Forelimb muscle (tissue), 1 donor: ENCODE measurements at places on chromosomes 4 and X.

DNA sequence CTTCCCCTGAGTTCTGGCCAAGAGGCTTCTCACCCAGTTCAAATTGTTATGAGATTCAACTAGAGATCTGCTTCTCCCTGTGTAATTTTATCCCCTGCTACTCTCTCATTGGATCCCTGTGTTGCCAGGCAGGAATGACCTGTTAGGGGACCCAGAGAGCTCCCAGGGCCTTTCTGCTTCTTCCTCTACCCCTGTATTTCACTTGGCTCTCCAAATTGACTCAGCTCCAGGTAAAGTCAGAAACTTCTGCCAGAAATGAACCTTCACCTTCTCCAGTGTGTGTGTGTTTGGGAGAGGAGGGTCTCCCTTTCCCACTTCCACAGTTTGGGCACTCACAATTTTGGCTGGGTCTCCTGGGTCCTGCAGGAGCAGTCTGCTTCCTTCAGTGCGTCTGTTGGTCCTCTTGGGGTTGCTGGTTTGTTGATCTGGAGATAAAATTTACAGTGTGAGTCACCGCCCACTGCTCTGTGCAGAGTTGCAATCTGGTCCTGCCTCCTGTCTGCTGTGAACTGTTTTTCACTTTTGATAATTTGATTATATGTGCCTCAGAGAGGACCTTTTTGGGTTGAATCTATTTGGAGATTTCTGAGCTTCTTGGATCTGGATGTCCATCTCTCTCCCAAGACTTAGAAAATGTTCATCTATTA lies 112.4 kb upstream of the EDA2R start:
- no peak for DNase-seq

GRCh38 chrX:2283111-2283859 lies 217.5 kb downstream of the DHRSX start:
- no peak for DNase-seq

DNA sequence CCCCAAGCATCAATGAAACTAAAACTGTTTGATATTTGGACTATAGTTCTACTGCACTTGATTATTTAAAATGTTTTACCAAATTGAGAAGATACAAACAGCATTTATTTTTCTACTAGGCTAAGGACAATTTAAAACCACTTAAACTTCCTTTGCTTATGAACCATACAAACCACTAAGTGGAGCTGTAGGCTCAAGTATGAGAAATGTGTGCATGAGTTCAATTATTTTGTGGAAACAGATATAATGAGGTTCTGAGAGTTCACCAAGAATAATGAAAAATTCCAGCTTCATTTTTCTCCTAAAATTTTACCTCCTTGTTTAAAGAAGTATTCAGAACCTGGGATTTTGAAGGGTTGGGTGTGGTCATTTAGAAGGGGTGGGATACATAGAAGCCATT lies 63.1 kb downstream of the SERPINA7 start:
- DNase-seq = peak; percentile 2

DNA sequence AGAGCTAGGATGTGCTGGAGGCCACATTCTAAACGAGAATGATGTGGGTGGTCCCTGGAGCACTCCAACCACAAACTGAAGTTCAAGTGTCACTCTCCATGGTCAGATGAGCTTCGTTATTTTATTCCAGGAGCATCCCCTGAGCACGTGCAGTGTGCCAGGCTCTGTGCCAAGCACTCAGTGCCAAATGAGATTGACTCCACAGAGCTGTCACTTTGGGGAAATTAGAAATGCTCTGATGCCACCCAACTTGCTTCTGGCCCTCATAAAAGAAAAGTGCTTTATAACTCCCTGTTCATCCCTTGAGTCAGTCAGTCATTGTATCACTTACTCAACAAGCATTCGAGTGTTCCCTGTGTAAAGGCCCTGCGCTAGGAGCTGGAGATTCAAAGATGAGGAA lies 91.2 kb downstream of the RTL5 start:
- no peak for DNase-seq

DNA sequence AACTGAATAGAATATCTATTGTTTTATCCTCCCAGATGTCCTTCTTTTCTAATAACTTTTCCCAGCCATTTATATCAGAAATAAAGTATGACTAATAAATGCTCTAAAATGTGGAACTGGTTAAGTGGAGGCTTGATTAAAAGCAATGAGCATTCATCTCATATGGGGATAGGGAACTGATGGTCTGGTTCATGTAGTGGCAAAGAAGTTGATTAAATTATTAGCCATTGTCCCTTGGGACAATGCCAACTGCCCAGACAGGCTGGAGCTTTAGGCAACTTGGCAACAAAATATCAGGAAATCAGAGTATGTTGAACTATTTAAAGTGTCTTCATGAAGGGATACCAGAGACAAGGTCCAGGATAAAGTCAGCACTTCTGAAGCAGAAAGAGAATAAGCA lies 24.2 kb downstream of the TRO start:
- DNase-seq = no peak

DNA sequence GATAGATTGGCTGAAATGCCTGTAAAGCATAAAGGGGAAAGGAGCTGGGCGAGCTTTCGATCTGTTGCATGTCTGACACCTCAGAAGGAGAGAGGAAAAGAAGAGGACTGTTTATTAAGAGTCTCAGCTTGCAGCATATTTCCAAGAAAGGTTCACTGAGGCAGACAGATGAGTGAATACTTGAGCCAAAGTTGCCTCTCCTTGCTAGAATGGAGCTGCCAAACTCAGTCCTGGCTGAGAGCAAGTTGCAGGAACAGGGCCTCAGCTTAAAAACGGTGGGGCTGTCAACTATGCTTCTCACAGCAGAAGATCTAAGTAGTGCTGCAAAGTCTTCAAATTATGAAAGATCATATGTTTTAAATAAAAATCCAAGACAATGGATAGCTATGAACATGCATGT lies 707.5 kb downstream of the PCDH7 start:
- no peak for DNase-seq

GRCh38 chr4:24963277-24963676 lies 50.4 kb upstream of the CCDC149 start:
- DNase-seq = no peak

DNA sequence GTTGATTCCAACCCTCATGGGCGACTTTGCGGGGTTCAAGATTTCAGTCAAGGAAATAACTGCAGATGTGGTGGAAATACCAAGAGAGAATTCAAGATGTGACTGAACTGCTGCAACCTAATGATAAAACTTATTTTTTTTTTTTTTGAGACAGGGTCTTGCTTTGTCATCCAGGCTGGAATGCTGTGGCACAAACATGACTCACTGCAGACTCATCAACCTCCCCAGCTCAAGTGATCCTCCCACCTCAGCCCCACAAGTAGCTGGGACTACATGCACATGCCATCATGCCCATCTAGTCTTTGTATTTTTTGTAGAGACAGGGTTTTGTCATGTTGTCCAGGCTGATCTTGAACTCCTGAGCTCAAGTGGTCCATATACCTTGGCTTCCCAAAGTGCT lies 19.5 kb upstream of the WDFY3 start:
- DNase-seq = no peak

- DNase-seq = no peak
Measured at GRCh38 chr4:169628579-169628978, 8.2 kb downstream of the CLCN3 start.

DNA sequence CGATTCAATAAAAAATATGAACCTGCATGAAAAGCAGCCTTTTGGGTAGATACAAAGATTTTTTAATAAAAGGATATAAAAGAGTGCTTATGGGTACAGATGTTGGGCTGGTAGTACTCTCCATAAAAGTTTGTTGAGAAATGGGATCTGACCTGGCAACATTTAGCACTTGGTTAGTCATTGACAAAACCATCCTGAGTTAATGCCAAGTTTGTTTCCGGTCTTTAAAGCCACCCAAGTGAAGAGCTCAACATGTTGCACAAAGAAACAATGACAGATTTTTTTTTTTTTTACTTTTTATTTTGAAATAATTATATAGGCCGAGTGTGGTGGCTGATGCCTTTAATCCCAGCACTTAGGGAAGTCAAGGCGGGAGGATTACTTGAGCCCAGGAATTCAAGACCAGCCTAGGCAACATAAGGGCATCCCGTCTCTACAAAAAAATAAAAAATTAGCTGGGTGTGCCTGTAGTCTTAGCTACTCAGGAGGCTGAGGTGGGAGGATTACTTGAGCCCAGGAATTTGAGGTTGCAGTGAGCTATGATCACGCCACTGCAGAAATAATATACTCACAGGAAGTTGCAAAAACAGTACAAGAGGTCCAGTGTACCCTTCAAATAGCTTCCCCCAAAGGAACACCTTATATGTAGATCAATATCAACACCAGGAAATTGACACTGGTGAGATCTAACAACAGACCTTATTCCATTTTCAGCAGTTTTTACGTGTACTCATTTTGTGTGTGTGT lies 16.6 kb downstream of the CHST7 start:
- no peak for DNase-seq

DNA sequence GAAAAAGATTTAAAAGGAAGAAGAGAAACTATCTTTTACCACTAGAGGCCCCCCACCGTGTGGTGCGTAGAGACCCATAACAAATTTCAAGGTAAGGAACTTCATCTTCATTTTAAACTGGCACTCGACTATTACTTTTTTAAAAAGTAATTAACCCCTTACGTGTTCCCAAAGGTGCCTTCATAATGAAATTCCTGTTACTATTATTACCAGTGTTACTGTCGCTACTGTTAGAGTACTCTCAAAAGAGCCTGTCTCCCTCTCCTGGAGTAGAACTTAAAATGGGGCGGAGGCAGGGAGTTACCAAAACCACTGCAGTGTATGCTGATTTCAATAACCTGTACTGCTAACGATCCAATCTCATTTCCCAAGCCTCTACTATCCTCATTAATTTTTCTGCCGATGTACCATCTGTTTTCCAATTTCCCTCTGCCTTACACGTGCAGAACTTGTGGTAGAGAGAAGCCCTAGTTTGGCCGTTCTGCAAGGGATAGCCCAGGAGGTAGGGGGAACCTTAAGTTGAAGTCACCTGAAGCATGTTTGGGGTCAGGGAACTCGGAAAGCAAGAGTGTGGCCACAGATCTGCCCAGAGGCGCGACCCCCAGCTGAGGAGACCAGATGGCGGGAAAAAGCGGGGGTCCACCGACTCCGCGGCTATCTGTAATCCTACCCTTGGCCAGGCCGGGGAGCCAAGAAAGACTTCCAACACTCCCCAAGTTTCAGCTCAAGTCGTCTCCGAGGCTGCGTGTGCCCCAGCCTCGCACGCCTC lies 720 bp upstream of the STK26 start:
- DNase-seq = no peak

DNA sequence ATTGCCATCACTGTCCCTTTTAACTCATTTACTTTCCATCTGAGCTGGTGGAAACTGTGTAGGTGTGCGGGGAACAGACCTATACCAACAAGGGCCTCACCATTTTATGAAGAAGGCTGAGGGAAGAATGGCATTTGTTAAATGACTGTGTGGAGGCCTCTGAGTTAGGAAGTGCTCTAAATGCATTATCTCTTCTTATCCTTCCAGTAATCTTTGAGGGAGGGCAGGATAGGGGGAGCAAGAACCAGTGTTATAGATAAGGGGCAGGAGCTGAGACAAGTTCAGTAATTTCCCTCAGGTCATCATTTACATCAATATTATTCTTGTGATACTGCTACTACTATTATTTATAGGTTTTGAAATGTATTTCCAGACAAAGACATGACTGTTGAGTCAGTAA lies 122.4 kb upstream of the PDLIM3 start:
- DNase-seq = no peak

GRCh38 chr4:140153718-140154571 lies at the start of gene MAML3:
Gene MAML3, minus strand, starts transcription at chr4:140154184. Its CDS starts 857 bp downstream, at chr4:140153327.
- DNase-seq = peak; percentile 66

DNA sequence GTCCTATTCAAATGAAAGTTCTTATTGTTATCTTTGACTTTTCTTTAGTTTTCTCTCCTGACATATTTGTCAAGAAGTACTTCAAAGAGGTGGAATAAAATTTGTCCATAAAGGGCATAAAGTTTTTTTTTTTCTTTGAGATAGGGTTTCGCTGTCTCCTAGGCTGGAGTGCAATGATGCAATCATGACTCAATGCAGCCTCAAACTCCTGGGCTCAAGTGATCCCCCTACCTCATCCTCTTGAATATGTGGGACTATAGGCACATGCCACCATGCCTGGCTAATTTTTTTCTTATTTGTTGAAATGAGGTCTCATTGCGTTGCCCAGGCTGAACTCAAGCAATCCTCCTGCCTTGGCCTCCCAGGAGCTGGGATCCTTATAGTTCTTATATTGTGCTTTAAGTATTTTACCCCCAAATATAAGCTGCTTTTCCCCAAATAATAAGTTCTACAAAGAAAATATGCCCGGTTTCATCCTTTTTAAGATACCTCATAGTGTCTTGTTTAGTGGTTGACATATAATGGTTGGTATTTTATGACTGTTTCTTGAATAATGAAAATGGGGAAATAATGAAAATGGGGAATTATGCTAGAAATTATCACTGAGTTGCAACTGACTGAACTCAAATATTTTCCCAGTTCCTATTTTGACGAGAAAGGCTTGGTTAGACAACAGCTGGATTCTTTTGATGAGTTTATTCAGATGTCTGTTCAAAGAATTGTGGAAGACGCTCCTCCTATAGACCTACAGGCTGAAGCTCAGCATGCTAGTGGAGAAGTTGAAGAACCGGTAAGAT lies 11.6 kb downstream of the POLR2B start:
- no peak for DNase-seq

DNA sequence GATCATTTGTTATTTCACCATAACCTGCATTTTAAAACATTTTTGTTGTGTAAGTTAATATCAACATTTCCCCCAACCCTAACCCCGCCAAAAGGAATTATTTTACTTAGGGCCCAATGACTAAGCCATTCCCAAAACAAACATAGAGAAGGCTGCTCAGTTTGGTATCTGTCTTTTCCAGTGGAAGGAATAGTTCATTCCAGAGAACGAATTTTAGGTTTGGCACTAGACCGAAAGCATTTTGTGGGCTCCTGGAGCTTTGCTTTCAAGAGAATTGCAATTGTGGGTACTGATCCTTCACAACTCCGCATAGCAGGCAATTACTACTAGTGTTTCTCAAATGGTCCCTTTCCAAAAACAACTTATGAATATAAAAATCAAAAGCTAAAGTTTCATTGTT lies 226.7 kb upstream of the MAD2L1 start:
- no peak for DNase-seq

- DNase-seq = no peak
Measured at GRCh38 chr4:67861513-67861912, 22.3 kb downstream of the TMPRSS11D start.

- no peak for DNase-seq
Measured at GRCh38 chr4:142406499-142406835, 439.6 kb downstream of the INPP4B start.

DNA sequence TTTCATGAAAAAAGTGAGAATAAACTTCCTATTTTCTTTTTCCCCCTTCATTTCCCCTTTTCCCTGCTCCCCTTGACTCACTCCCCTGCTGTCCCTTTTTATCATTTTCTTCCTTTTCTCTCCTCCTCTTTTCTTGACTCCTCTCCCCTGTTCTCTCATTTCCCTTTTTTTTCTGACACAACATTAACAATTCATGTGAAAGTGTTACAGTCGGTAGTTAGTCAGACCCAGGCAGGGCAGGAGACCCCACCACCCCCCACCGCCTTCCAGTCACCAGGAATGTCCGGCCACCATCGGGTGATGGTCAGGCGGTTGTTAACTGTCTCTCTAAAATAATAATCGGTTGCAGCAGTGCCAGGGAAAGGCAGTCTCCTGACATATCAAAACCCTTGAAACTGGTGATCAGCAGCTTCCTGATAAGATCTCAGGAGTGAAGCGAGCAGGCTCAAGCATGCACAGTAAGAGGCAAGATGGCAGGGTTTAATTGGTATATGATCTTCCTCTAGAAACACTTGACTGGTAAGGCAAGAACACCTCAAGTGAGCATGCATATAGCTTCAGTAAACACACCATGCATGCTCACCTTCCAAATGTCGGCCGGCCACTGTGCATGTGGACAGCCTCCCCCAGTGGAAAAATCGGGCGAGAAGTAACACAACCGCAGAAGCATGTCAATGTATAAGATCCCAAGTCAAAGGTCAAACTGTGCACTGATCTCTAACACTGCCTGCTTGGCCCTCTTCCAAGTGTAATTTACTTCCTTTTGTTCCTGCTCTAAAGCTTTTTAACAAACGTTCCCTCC lies 191.4 kb downstream of the NDST4 start:
- no peak for DNase-seq
